Thoracic aorta endothelial cell (primary cell): ENCODE measurements at places on chromosomes 12 and 14. TPM values are rescaled to one million over a fixed set of nuclear protein-coding genes. Genes with fewer than 3 reads are reported as not detected.

The PRR4 gene
- 1.9 and 2.3 TPM in 2 replicates for total RNA-seq

The FAM216A gene
- 16.5 and 20.2 TPM in 2 replicates for total RNA-seq

The ADAMTS20 gene
- total RNA-seq = not detected in 2 replicates

The POLR3B gene
- total RNA-seq = 18.4 and 22.7 TPM in 2 replicates

The SYNE3 gene
- 14.8 and 19.8 TPM in 2 replicates for total RNA-seq

The TXNDC16 gene
- total RNA-seq = 6.5 TPM in 2 replicates

The CCDC197 gene
- not detected in 2 replicates for total RNA-seq

The RNU4-1 gene
- under 0.01 TPM in 2 replicates for total RNA-seq

The IL31 gene
- not detected in 2 replicates for total RNA-seq

The GPR132 gene
- total RNA-seq = 0.22 TPM in 1 of 2 replicates, not detected in the other

The ADSS1 gene
- 1.4 and 2.3 TPM in 2 replicates for total RNA-seq

The TNS2 gene
- 37.1 and 53.6 TPM in 2 replicates for total RNA-seq

The DIO2 gene
- 0.07 and 0.13 TPM in 2 replicates for total RNA-seq
